CD4-positive, alpha-beta T cell (primary cell): ENCODE measurements at places on chromosomes 13 and 19. TPM values are rescaled to one million over a fixed set of nuclear protein-coding genes. Genes with fewer than 3 reads are reported as not detected.

DNA sequence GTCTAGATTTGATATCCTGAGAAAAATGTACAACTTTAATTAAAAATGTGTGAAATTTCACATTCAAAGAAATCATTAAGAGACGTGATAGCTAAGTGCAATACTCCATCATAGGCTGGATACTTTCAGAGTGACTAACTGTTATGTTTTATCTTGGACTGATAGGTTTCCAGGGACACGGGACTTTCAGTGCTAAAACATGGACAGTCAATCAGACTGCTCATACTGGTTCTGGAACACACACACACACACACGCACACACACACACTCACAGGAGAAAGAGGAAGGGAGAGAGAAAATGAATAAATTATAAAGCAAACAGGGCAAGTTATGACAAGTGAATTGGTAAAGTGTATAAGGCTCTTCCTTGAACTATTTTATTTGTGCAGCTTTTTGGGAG, 955.9 kb downstream of the SLITRK5 start:
- H3K4me1 ChIP-seq = no peaks in the 10 kb centered on the region
- no peaks in the 10 kb centered on the region for H3K36me3 ChIP-seq
- no peak overlapping the region for H3K4me3 ChIP-seq

ACER1 gene
- 3.1 TPM for total RNA-seq

- no peaks in the 10 kb centered on the region for H3K36me3 ChIP-seq
- no peak for DNase-seq
- H3K27ac ChIP-seq = no peak overlapping the region
- no peaks in the 10 kb centered on the region for H3K4me1 ChIP-seq
- H3K4me3 ChIP-seq = no peak overlapping the region
- no peaks in the 10 kb centered on the region for H3K27me3 ChIP-seq
These were observed 127.0 kb upstream of the IPO5 start for GRCh38 chr13:97826421-97827012.

GRCh38 chr19:20414120-20414519, 151.5 kb downstream of the ZNF737 start:
- H3K27ac ChIP-seq = no peak overlapping the region
- DNase-seq = no peak
- H3K4me3 ChIP-seq = no peak overlapping the region
- no peaks in the 10 kb centered on the region for H3K36me3 ChIP-seq

GPR12 gene
- not detected for total RNA-seq

DNA sequence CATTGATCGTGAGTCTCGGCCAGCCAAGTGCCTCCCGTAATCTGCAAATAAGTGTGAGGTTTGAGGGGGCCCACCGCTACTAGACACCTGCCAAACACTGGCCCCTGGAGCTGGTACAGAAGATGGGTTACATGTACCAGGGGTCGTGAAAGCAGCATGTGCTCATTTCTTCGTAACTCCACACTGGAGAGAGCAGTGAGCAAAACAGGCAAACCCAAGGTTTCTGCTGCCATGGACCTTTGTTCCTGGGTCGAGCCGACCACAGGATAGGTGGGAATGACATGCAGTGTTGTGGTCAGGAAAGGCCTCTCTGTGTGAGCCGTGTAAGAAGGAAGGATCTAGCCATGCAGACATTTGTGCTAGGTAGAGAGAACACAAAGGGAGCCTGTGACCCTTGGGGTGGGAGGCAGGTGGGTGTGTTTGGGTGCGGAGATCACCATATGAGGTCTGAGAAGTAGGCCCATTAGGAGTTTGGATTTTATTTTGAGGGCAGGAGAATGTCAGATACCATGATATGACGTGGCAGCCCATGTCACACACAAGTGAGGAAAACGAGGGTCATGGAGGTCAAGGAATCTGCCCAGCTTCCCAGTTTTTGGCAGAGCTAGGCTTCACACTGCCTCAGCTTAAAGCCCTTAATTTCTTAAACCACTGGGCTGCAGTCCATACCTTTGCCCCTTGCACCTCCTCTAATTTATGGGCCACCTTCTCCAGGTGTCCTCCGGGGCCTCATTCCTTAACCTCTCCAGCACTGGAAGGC, 919 bp downstream of the GTF3A start:
- H3K36me3 ChIP-seq = peaks cover 33% of the 10 kb centered on the region
- DNase-seq = no peak
- peak overlapping the region; percentile 95 for H3K27ac ChIP-seq
- H3K4me3 ChIP-seq = peak overlapping the region; percentile 71
